ENCODE measurements at places on chromosomes 3 and 15. TPM values are rescaled to one million over a fixed set of nuclear protein-coding genes. Genes with fewer than 3 reads are reported as not detected.

The ARNT2 gene
- 26.2 TPM for total RNA-seq

The EIF4A2 gene
- total RNA-seq = 490 TPM

The PRR20G gene
- total RNA-seq = not detected

The IL17RC gene
- 42.4 TPM for total RNA-seq

The RASGRP1 gene
- not detected for total RNA-seq

The CCDC191 gene
- total RNA-seq = 2.9 TPM

The CFAP161 gene
- under 0.01 TPM for total RNA-seq

The INAFM2 gene
- 12.0 TPM for total RNA-seq

The C3orf22 gene
- total RNA-seq = not detected

The ADAMTS7 gene
- total RNA-seq = 4.0 TPM
